Body of pancreas (tissue), 4 donors: ENCODE measurements at places on chromosomes 3 and 15. TPM values are rescaled to one million over a fixed set of nuclear protein-coding genes. Genes with fewer than 3 reads are reported as not detected.

DNA sequence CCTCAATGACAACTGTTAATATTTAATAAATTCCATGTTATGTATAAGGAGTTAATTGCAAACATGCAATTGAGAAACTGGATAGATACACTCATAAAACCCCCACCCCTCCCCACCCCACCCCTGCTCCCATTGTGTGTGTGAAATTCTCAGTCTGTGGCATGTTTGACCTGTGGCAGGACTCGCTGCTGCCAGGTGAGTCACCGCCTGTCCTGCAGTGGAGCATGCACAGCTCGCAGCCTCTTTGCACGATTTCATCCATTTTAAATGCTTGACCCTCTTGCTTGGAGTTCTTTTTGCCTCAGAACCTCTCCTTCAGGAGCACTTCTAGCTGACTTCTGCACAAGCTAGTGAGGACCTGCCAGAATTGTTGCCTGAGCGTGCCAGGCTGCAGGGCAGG, 5.3 kb upstream of the APEH start:
- DNase-seq: no peak

GRCh38 chr3:97235179-97235578, 420.8 kb downstream of the EPHA6 start:
- no peak for DNase-seq

DNA sequence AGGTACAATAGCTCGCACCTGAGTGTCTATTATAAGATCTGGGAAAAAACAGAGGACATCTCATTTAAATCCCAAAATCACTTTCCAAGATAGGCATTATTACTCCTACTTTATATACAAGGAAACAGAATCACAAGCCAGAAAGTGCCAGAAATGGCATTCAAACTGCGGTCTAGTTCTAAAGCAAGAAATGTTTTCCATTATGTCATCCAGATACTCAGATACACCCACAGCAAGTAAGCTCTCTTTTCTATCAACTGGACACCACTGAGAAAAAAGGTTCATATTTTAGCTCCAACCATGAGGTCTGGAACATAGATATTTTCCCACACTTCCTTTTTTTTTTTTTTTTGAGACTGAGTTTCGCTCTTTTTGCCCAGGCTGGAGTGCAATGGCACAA, 8.1 kb downstream of the SLC33A1 start:
- no peak for DNase-seq

Gene TRAIP
- total RNA-seq: 1.8 TPM

- DNase-seq: peak; percentile 73
Observed at GRCh38 chr15:75661100-75661755, 13.5 kb downstream of the SNX33 start.

DNA sequence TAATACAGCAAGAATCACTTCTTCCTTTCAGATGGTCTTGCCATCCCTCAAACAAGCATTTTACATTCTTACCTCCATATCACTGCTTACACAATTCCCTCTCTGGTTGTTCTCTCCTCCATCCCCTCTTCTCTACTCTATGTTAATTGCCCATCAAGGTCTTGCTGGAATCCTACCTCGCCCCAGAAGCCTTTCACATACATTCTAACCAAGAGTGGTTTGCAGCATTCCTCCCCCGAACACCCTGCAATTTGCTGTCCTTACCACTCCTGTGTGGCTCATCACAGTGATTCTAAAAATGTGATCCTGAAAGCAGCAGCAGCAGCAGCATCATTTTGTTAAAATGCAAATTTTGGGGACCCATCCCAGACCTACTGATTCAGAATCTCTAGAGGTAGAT, 30.6 kb downstream of the TNIK start:
- no peak for DNase-seq

- DNase-seq: no peak
Observed at GRCh38 chr3:20111836-20112235, 71.6 kb downstream of the KAT2B start.

- no peak for DNase-seq
Observed at GRCh38 chr3:7764115-7764514, 737.5 kb upstream of the LMCD1 start.

- DNase-seq: no peak
Observed at GRCh38 chr3:87298111-87298718, 21.8 kb upstream of the POU1F1 start.

Gene PARP15
- 0.52 TPM for total RNA-seq

DNA sequence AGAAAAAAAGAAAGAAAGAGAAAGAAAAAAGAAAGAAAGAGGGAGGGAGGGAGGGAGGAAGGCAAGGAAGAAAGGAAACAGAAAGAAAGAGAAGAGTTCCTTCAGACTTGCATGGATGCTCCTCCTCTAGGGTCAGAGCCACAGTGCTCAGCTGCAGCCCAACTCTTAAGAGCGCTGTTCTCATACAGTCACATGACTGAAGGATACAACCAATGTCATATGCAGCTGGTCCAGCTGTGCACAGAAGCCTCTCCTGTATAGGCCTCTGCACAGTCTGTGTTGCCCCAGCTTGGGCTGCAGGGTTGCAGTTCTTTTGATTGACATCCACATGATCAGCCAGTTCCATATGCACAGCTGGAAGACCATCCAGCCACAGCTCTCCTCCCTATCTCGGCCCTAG, 86.8 kb upstream of the CTNNB1 start:
- DNase-seq: no peak

GRCh38 chr15:95394186-95395067, 936.1 kb upstream of the NR2F2 start:
- no peak for DNase-seq

DNA sequence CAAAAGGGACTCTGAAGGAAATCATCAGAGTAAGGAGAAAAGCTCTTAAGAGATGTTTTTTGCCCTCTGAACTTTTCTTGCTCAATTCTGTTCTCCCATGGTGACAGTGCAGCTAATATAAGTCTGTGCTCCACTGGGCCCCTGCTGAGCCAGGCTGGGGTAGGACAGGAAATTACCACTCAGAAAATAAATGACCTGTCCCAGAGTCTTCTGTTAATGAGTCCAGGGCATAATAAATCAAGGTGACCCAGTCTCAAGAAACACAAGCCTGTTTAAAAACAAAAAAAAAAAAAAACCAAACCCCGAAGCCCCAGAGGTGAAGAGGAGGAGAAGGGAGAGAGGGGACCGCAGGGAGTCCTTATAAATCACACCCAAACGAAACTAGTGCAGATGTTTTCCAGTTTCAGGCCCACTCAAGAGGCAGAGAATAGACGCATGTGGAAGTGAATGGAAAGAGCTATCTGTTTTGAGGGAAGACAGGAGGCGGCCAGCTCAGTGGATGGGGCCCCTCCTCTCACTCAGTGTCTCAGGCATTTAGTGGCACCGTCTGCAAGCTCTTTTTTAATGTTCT, 59.8 kb upstream of the BOC start:
- DNase-seq: peak; percentile 29

Gene BLOC1S6
- 34.0 TPM for total RNA-seq

DNA sequence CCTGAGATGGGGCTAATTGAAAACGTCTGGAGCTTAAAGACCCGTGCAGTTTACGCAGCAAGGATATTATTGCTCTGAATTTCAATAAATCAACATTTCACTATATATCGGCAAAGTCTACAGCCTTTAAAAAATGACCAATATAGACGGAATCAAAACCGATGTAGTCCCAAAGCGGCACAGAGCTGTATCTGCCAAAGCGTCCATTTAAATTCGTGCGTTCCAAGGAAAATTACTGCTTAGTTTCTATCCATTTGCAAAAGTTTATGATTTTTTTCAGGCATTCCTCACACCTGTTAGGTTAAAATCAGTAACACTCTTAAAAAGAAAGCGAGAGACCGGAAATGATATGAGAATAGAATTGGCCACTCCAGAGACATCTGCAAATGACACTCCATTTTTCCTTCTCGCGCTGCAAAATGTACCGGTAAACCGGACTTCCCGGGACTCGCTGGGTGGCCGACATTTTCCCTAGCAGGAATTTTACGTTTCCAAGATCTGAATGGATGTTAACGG, 777 bp upstream of the EIF4A2 start:
- no peak for DNase-seq

DNA sequence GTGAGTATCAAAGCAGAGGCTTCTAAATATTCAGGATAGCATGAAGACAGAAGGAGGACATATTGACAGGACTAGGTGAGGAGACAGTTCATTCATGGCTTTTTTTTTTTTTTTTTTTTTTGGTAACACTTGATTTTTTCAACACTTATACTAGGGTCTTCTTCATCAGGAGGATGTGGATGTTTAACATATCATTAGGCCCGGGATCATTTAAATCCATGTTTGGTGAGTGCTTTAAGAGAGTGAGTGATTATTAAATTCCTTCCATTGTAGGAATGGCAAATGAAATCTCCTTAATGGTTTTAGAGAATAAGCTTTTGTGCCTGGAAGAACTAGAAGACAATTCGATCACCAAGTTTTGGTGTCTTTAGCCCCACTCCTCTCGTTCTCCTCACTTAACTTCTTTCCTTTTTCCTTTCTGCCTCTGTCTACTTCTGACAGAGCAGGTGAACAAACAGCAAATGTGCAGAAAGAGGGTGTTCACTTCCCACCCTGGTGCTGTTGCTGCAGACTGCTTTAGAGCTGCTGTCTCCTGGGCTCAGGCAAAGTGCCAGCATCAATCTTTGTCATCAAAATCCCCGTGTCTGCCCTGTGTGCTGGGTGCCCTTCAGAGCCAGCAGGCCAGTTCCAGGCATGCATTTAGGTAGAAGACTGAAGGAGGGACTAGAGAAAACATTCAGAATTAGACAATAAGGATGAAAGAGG, 35.6 kb upstream of the RAB11A start:
- DNase-seq: peak; percentile 51

- DNase-seq: no peak
Observed at GRCh38 chr3:33441225-33441976, 1.2 kb upstream of the UBP1 start.

DNA sequence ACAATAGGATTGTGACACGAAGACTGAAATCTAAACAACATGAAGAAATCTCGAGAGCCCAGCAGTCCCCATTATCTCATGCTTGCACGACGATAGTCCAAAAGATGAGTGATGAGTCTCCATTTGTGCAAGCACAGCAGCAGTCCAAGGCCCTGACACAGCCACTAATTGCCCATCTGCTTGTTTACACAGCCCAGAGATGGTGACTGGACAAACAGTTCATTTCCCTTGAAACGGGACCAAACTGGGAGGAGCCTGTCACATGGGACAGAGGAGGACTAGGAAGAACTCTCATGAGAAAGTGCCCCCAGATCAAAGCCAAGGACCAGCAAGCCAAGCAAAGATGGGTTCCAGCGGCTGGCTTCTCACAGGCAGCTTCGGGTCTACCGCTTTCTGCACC, 121.0 kb downstream of the GREM1 start:
- peak; percentile 57 for DNase-seq

Gene GTF2A2
- total RNA-seq: 9.1 TPM

GRCh38 chr15:55254916-55255679, 34.5 kb downstream of the RAB27A start:
- no peak for DNase-seq

DNA sequence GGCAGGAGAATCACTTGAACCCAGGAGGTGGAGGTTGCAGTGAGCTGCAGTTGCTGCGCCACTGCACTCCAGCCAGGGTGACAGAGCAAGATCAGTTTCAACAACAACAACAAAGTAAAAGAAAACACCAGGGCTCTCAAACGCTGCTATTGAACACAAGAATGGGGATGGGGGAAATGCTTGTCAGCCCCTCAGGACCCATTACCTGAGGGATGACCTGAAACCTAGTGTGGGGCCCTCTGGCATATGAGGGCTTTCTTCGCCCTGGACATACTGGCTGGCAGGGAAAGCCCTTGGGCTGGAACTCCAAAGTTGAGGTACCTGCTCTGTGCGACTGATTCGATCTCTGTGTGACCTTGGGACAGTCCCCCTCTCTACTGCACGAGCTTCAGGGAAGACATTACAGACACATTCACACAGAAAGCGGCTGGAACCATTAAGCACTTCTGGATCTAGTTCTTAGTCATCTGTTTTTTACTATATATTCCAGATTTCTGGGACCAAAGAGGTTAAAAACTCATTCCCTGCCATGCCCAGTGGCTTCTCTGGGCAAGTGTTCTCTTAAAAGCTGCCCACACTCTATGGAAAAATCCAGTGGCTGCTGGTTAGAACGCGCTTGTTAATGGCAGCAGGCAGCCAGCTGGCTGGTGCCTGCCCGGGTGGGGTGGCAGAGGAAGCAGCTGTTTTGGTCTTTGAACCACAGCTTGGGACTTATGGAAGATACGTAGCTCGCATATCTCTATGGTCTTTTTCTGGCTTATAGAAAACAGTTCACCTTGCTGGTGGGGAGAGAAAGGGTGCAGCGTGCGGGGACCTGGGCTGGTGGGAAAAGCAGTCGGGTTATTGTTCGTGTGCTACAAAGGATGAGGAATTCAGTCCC, 57.2 kb downstream of the ATP1B3 start:
- DNase-seq: no peak

GRCh38 chr3:98406034-98406433, 15.6 kb downstream of the OR5K3 start:
- DNase-seq: no peak

Gene HIGD2B
- total RNA-seq: not detected

DNA sequence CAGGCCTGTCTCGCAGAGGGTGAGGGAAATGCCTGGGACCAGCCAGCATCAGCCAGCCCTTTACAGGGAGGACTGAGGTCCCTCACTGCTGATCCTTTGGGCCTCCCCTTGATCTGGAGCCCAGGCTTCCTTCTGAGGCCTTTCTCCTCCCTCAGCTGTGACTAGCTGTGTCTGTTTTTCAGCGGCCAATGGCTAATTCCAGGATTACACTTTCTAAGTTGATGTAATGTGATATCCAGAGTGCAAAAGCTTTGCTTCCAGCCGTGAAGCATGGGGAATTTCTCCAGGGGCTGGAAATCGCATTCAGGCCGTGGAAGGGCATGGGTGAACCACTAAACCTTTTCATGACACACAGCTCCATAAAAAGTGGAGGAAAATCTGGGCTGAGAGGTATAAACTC, 157.6 kb downstream of the SHQ1 start:
- DNase-seq: no peak

- no peak for DNase-seq
Observed at GRCh38 chr3:149366031-149366430, 11.4 kb downstream of the TM4SF1 start.

DNA sequence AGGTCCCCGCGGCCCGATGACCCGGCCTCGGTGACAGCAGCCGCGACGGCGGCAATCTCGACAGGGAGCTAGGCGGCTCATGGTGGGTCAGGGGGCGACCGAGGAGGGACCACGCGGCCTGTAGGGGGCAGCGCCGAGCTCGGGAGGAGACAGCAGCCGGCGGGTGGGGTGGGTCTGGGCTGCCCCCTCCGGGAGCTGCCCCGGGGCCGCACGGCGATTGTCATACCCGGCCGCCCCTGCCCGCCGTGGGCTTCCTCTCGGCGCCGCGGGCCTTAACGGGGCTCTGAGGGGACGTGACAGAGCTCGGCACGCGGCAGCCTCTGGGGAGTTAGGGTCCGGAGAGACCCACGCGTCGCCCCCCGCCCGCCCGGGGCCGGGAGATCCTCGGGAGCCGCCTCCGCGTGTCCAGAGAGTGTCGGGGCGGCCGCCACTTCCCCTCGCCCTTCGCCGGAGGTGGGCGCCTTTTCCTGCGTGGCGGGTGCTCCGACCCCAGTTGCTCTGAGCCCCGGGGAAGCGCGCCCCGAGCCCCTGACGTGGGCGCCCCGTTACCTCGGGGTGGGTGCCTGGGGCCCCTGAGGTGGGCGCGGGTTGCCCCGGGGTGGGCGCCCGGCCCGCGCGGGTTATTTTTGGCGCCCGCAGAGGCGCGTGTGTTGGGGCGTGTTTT, 539 bp upstream of the PLCL2 start:
- DNase-seq: peak; percentile 74

GRCh38 chr15:65182538-65182937, 2.6 kb downstream of the CLPX start:
- DNase-seq: no peak
